Stimulated activated CD4-positive, alpha-beta T cell treated with anti-CD3 and anti-CD28 coated beads, Interleukin-4, amount 100 ng/mL, for 48 hours (primary cell): ENCODE measurements at places on chromosomes 5 and 9.

DNA sequence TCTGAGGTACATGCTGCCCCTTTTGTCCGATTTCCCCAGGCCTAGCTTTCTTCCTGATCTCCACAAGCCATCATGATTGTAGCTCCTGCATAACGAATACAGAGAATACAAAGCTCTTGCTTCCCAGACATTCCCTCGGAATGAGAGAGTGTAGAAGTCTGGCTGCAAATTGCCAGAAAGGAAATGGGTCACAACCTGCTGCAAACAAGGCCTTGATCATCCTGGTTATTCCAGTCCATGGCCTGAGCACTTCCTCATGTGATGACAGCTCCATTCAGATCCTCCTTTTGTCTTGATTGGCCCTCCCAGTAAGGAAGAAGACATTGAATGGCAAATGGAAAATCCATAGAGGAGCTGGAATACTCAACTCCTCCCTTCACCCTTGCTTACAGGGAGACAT is 136.0 kb upstream of the ADRA1B start:
- DNase-seq, result no peak

GRCh38 chr5:101123363-101123762 is 220.3 kb upstream of the ST8SIA4 start:
- no peak for DNase-seq

DNA sequence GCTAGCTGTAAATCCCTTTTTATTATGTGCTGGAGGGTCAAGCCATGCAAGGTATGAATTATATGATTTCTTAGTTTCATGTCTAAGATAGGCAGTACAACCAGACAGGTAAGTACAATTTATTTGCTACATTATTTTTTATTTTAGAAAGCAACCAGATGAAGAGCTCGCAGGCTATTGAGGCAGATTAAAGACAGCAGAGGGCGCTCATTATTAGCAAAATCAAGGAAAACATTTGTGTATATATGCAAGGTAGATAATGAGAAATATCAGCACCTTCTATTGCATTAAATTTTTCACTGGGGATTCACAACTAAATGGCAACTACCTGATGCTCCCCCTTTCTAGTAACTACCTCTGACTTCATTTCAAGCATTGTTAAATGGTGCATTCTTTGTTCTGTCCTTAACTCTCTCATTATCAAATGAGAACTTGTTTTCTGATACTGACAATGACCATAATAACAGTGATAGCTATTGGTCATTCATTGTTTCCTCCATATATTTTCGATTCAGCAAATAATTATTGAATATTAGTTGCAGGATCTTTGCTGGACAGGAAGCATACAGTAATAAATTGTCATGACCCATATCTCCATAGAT is 8.6 kb downstream of the SCGB3A2 start:
- no peak for DNase-seq

GRCh38 chr5:61731946-61732314 is 399.9 kb downstream of the ZSWIM6 start:
- no peak for DNase-seq

DNA sequence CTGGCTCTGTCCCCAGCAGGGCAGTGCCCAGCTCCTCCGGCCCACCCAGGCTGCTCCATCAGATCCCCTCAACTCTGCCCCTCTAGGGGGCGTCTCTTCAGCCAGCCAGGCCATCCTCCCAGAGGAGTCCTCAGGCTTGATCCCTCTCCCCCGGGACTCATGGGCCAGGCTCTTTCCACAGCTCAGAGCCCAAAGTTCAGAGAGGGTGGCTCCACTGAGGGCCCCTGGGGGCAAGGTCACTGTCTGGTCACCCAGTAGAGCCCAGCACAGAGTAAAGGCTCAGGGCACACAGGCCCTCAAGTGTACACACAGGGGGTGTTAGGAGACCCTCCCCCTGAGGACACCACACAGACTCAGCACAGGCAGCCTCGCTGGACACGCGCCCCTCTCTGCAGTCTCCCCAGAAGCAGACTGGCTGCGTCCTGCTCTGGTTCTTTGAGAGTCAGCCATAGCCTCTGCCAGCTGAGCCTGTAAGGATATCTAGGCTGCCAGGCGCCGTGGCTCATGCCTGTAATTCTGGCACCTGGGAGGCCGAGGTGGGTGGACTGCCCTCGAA is 64.8 kb downstream of the PAX5 start:
- no peak for DNase-seq

GRCh38 chr9:77978086-77978781 is 53.4 kb downstream of the GNAQ start:
- no peak for DNase-seq

GRCh38 chr5:60522292-60522905 is 177.6 kb downstream of the DEPDC1B start:
- DNase-seq, result no peak

DNA sequence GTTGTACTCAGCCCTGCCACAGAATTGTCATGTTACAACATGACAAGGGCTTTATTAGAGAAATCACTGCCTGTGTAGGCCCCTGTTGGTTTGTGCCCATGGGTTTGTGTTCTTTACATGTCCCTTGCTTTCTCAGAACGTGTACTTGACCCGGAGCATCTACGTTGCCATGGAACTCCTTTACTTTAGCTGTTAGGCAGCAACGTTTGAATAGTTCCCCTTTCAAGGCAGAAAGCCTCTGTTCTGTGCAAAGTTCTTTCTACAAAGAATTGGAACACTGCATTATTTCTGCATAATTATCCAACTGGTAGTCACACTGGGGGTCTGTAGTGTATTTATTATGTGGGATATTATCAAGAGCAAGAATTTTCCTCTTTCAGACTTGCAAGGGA is 51.1 kb downstream of the FBXL7 start:
- no peak for DNase-seq

- DNase-seq, result no peak
These were observed 502.5 kb downstream of the RASEF start for GRCh38 chr9:82560457-82560904.

GRCh38 chr9:110252509-110253139 is 3.7 kb downstream of the TXN start:
- no peak for DNase-seq

DNA sequence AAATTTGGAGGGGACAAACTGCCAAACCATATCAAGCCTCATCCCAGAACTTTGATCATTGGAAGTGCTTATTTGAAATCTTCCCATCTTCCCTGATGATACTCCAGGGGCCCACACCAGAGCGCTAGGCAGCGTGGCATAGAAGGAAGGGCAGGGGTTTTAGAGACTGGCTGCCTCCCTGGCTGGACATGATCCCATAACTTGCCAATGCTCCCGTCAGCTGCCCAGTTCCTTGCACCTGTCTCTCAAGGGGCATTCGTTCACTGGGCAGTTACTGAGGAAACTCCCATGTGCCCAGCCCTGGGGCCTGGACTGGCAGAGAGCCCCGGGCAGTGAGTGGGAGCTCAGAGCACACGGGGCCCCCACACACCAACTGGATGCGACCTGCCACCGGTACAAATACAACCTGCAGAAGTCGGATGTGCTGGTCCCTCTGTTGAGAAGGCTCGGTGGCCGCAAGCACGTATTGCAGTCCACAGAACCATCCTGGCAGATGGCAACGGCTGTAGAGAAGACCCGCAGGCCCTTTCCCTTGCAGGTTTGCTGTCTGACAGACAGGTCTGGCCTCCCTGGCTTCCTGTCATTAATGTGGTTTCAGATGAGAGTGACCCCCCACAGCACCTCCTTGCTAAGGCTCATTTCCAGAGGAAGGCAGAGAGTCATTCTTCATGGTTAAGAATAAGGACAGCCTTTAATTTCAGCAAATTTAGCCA is 122.4 kb downstream of the MVB12B start:
- DNase-seq, result no peak

DNA sequence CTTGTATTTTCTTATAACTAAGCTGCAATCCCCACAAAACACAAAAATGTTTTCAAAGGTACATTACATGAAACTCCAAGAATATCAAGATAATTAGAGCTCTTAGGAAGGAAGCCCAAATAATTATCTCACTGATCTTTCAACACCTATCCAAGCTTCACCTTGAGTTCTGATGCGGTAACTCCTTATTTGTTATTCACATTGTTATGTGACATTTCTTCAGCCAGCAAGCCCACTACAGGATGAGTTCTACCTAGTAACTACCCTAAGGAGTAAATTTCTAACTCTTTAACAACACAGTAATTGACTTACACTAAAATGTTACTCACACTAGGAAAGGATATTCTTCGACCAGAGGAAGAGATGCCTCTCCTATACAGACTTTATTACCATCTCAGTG is 9.9 kb downstream of the NR6A1 start:
- no peak for DNase-seq

- no peak for DNase-seq
These were observed 625.9 kb downstream of the TLE4 start for GRCh38 chr9:80197661-80198060.

GRCh38 chr9:123326662-123327093 is 29.3 kb upstream of the CRB2 start:
- no peak for DNase-seq

DNA sequence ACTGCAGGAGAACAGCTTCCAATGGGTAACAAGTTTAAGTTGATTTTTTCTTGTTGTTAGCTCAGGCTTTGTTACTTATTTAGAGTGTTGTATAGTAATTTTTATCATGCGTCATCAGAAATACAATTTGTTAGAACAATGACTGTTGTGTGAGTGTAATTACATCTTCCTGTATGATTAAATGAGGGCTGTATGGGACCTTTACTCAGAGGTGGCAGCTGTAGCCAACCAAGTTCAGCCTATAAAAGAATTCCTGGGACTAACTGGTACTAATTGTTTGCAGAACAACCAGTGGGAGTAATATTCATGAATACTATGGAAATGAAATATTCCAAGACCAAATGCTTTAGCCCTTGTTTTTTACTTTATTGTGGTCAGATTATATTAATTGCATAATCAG is 30.8 kb upstream of the TJP2 start:
- no peak for DNase-seq

DNA sequence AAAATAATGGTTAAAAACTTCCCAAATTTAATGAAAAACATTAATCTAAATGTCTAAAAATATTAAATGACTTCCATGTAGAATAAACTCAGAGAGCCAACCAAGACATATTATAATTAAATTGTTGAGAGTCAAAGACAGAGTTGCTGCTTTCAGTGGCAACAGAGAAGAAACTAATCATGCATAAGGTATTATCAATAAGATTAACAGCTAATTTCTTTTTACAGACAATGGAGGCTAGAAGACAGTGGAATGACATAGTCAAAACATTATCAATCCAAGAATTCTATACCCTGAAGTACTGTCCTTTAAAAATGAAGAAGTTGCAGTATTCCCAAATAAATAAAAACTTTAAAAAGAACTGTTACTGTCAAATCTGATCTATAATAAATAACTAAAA is 268.7 kb downstream of the IRX2 start:
- no peak for DNase-seq

GRCh38 chr5:113213551-113214425 is 221.0 kb downstream of the TSSK1B start:
- no peak for DNase-seq

DNA sequence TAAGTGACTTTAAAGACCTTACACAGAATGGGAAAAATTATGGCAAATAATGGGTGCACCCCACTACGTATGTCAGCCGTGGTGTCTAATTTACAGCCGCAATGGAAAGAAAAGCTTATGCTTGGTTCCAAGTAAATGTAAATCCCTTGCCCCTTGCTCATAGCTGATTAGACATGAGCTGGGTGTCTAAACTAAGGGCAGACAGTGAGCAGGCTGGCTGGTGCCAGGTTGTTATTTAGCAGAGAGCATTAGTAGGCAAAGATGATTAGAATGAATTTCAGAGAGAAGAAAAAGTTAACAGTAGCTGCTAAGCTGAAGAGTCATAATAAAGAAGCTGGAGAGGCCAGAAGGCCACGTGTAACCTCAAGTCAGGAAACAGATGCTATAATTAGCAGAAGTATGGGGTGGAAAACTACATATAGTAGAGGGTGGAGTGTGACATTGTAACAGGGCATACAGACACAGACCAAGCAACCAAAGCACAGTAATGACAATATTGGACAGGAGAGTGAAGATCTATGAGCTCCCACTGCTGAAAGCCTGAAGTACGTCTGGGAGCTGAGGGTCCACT is 257.7 kb downstream of the MCTP1 start:
- no peak for DNase-seq

DNA sequence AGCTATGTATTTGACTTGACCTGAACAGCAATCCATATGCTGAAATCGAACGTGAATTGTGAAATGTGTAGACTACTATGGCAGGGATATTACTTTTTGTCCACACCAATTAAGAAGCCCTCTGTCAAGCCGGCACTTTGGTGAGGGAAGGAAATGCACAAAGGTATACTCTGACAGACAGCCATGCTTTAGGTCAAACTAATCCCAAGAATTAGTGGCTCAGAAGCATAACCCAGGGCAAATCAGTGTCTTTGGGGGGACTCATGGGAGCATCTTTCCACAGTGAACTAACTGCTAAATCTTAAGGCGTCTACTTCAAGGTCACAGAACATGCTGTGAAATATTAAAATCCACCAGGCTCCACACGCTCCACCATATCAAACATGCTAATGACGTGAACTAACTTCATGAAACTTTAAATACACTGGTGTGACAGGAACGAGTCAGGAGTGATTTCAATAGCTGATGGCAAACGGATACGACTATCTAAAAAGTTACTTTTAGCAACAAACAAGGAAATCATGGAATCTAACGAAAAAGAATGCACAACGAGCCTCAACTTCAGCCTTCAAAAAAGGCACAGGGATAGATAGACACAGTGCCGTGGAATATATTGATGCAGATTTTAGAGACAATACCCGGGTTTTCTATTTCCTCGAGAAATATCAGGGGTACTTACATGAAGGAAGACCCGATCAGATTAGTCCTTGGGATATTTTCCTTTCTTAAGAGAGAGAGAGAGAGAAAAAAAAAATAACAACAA is 527 bp downstream of the MEF2C start:
- no peak for DNase-seq

DNA sequence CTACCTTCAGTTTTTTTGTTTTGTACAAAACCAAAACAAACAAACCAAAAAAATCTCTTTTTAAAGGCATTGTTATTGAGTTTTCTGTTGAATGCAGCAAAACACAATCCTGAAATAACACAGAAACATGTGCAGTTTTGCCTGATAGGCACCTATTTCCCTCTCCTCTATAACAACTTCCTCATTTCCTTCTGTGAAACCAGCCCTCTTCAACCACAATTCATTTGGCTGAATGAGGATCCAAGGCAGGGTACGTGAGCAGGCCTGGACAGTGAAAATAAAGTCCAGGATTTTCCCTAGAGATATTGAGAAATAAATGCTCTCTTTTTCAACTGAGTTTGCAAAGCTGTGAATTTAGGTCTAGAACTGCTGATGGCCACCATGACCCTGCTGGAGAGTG is 134.8 kb upstream of the LARP1 start:
- DNase-seq, result no peak

GRCh38 chr9:96048104-96048955 is 172.8 kb downstream of the ERCC6L2 start:
- no peak for DNase-seq

- no peak for DNase-seq
These were observed 41.6 kb downstream of the PTAR1 start for GRCh38 chr9:69718218-69718617.

DNA sequence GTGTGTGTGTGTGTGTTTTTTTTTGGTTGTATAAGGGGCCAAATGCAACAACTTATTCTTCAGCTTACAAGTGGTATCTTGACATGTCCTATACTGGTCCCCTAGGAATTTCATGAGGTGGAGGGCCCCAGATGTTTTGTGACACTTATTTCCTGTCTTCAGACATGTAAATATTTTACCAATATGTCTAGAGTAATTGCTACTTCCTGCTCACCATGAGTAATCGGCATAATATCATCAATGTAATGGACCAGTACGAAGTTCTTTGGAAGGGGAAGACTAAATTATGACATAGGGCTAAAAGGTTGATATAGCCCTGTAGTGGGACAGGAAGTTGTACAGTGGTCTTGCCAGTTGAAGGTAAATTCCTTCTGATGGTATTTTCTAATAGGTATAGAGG is 3.7 kb upstream of the OTULIN start:
- no peak for DNase-seq
